ENCODE measurements at places on chromosomes 16 and 17. TPM values are rescaled to one million over a fixed set of nuclear protein-coding genes. Genes with fewer than 3 reads are reported as not detected.

Gene CXCL16
- 11.2 TPM for total RNA-seq

- DNase-seq = peak; percentile 83
These were observed 521 bp downstream of the GGA2 start for GRCh38 chr16:23509782-23510163.

DNA sequence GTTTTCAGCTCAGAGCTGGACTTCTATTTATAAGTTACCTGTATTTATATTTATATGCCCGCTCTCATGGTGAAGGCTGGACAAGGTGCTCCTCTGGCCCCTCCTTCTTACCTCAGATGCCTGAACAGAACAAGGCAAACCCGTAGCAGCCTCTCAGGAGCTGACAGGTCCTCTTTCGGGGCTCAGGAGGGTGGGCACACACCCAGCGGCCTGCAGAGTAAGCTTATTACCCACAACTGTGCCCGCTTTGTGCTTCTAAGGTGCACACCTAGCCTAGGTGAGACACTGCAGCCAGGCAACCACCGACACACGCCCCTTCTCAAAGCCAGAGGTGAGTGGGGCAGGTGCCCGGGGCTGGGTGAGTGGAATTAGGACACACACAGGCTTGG lies 5.3 kb downstream of the NKIRAS2 start:
- peak; percentile 47 for DNase-seq

- DNase-seq = no peak
These were observed 8.3 kb downstream of the GSDMA start for GRCh38 chr17:39971076-39971603.

Gene TEX19
- under 0.01 TPM for total RNA-seq

Gene NT5M
- 1.2 TPM for total RNA-seq

DNA sequence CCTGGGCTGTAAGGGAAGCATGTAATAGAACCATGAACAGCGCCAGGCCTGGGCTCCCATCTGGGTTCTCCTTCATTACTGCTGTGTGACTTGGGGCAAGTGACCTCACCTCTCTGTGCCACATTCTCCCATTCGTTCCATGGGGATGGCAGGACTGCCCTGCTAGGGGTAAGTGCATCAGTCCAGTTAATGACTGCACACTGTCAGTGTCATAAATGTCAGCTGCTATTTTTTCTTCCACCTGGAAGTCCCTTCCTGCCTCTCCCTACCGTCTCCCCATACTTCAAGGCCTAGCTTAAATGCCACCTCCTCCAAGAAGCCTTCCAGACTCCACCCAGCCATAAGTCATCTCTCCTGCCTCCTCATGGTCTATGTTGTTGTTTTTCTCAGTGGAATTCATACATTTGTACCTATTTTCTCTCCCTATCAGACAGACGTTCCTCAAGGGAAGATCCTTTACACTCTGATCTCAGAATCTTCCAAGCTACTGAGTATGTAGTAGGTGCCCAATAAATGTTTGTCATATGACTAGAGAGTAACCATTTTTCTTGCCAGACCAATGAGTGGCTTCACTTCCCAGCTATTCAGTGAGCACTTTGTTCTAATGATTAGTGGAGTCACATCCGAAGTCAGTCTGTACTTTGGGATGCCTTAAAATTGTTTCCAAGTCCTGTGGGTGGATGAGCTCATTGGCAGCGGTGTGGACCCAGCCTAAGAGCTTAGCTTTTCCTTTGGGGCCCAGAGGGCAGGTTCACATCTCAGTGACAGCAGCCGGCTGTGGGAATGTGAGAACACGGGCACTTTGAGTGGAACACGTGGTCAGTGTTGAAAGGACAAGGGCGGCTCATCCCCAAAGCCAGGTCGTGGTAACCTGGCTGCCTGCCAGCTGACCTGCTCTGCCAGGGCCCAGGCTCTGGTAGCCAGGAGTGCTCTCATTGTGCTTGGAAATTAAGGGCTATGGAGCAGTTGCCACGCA lies 147.5 kb upstream of the GSE1 start:
- peak; percentile 99 for DNase-seq

Gene ACSM5
- total RNA-seq = 11.9 TPM

Gene ITGA2B
- not detected for total RNA-seq

Gene CPNE2
- total RNA-seq = 15.3 TPM

Gene STAC2
- under 0.01 TPM for total RNA-seq

Gene HSD17B2
- total RNA-seq = not detected

DNA sequence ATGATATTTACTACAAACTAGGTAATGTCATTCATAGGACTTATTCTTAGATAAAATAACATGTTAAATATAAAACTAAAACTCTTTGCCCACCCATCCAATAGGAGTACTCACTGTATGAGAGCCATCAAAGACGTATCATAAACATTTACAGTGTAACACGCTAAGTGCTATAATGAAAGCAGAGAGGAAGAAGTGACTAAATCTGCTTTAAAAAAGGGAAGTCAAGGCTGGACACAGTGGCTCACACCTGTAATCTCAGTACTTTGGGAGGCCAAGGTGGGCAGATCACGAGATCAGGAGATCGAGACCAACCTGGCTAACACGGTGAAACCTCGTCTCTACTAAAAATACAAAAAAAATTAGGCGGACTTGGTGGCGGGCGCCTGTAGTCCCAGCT lies 32.4 kb downstream of the SPAG9 start:
- DNase-seq = no peak

GRCh38 chr17:47280072-47280811 lies 26.6 kb downstream of the ITGB3 start:
- DNase-seq = no peak

- peak; percentile 58 for DNase-seq
These were observed 74.9 kb downstream of the CMIP start for GRCh38 chr16:81519301-81520150.

GRCh38 chr17:82876602-82877379 lies 37.0 kb upstream of the ZNF750 start:
- DNase-seq = peak; percentile 100

Gene CRYBA1
- total RNA-seq = not detected

DNA sequence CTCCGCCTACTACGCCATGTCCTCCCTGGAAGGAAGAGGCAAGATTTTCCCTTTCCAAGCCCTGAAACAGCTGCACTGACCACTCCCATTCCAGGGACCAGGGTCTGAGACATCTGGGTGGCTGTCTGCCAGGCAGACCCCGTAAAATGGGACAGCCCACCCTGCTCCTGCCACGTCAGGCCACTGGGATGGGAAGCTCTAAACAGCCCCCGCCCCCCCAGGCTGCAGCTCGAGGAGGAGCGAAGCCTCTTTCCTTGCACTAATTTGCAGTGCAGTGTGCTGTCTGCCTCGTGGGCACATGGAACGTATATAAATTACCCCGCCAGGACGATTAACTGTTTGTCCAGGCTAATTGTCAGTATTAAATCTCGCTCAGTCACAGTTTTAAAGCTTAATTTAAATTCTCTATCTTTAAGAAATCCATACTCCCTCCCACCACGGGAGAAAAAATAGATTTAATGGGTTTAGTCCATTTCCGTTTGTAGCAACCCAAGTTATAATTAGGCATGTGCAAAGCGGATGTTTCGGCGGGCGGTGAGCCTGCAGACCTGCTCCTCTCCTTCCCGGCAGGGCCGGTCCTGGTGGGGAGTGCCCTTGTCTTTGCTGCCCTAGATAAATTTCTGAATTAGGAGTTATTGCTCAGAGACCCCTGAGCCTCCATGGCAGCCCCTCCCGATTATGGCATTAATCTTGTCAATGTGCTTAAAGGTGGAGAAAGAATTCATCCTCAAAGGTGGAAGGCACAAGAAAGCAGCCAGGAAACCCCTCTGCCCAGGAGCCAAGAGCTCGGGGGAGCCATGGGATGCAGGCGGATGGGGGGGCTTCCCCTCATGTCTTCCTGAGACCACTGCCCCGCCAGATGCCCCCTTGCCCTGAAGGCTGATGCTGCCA lies 268.0 kb upstream of the TNRC6C start:
- peak; percentile 85 for DNase-seq

GRCh38 chr17:17628388-17629008 lies 37.0 kb upstream of the PEMT start:
- DNase-seq = no peak

Gene MVD
- 67.3 TPM for total RNA-seq

DNA sequence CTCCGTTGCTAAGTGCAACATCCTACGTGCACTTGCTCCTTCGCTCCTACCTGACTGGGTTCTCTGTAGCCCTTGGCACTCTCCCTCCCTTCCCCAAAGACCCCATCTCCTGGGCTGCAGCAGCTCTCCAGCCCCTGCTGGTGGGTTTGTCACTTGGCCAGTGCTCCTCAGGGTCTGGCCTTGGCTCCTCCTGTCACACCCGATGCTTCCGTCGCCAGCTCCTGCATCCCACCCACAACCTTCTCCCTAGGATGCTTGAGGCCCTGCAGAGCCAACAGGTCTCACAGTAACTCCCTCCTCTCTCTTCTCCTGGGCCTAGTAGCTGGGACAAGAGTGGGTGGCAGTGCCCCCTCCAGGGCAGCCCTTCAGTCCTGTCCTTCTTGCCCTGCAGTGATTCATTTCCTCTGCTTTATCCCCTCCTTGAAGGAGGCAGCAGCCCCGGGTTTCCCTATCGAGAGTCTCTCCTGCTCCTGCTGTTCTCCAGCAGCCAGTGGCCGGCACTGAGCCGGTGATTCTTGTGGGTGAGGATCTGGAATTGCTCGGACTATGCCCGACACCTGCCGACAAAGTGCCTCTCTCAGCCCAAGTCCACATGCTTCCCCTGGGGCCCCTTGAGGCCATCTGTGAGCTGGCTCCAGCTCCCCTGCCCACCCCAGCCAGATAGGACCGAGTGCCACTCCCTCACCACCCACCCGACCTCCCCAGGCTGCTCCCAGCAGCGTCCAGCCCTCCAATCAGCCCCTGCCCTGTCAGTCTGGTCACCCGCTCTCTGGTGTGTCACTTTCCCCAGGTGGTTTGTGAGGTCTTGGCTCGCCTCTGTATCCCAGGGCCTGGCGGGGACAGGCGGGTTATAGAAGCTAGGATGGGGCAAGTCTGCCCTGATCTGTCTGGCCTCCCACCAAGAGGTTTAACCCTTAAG lies 3.8 kb downstream of the LITAFD start:
- peak; percentile 92 for DNase-seq

Gene OR1D5
- not detected for total RNA-seq

DNA sequence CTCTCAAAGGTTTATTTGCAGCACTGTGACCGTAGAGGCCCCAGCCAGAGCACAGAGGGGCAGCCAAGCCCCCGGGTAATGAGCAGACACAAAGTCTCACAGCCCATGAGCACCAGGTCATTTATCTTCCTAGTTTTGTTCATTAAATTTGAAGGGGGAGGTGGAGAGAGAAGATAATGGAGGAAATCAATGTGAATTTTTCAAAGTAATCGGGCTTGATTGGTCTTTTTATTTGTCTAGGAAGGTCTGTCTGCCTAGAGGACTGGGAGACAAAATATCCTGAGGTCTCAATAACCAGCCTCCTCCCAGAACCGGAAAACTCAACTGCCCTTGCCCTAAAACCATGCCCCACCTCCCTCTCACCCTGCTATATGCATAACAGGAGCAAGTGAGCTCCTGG lies 189.0 kb downstream of the SLC39A11 start:
- DNase-seq = no peak

GRCh38 chr16:83676086-83676485 lies 131.7 kb upstream of the HSBP1 start:
- no peak for DNase-seq

- peak; percentile 87 for DNase-seq
These were observed 13.7 kb upstream of the GUCY2D start for GRCh38 chr17:7988750-7989178.

DNA sequence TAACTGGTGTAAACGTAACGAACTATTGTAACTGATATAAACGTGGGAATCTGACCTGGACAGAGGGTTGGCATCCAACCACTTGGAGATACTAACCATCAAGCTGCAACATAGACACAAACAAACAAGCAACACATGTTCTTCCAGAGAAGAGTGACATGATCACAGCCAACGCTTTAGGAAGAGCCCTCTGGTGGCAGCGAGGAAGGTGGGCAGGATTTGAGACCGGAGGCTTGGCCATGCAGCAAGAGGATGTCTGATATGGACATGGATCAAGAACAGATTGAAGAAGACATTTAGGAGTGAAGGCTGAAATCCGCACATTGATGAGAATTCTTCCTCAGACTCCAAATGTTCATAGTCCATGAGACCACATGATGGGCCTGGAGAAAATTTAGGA lies 40.3 kb upstream of the TNRC6A start:
- peak; percentile 82 for DNase-seq

- no peak for DNase-seq
These were observed 197.2 kb downstream of the RBFOX3 start for GRCh38 chr17:79413611-79414010.

- DNase-seq = no peak
These were observed 1.5 kb upstream of the ZNF764 start for GRCh38 chr16:30559690-30560089.

Gene ZACN
- not detected for total RNA-seq

Gene KRT20
- not detected for total RNA-seq

- DNase-seq = peak; percentile 83
These were observed 96.9 kb downstream of the ADCY9 start for GRCh38 chr16:4019371-4019791.

Gene CD300LB
- total RNA-seq = not detected

Gene CACNG5
- total RNA-seq = not detected

- DNase-seq = no peak
These were observed 26.8 kb downstream of the C17orf75 start for GRCh38 chr17:32315171-32315570.

- DNase-seq = no peak
These were observed 57.3 kb downstream of the B9D1 start for GRCh38 chr17:19305256-19305655.

GRCh38 chr17:65856865-65857264 lies 295.4 kb upstream of the AXIN2 start:
- peak; percentile 83 for DNase-seq

- DNase-seq = no peak
These were observed 13.7 kb downstream of the GLP2R start for GRCh38 chr17:9839433-9839832.

DNA sequence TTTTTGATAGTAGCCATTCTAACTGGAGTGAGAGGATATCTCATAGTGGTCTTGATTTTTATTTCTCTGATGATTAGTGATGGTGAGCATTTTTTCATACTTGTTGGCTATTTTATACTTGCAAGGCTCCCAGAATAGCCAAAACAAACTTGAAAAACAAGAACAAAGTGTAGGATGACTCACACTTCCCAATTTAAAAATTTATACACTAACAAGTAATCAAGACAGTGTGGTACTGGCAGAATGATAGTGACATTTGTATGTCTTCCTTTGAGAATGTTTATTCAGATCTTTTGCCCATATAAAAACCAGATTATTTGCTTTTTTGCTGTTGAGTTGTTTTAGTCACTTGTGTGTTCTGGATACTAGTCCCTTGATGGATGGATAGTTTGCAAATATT lies 17.8 kb downstream of the SPECC1 start:
- no peak for DNase-seq

DNA sequence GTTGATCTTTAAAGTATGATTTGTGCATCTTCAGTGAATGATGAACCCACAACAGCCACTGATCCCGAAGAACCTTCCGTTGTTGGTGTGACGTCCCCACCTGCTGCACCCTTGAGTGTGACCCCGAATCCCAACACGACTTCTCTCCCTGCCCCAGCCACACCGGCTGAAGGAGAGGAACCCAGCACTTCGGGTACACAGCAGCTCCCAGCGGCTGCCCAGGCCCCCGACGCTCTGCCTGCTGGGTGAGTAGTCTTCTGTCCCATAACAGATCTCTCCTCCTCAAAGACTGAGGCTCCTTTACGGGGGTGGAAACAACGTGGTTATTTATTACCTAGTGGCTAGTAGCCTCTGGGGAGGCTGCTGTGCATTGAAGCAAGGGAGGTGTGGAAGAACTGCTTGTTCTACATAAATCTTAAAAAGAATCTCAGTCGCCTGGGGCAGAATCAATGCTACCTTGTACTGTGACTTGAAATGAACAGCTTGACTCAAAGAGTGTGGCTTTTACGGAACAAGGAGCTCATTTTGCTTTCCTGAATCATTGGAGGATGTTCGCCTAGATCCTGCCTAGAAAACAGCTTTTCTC lies 63.0 kb upstream of the CLEC18A start:
- peak; percentile 25 for DNase-seq

Gene CNTNAP1
- total RNA-seq = 18.6 TPM

Measured in osteoblast (primary cell).